Chondrocyte (in vitro differentiated cells): ENCODE measurements at places on chromosomes 4 and X.
A peak's percentile ranks its signal among the peaks of the same experiment; 100 is the strongest.

- no peak for DNase-seq
These were observed 136.3 kb upstream of the SMAD1 start for GRCh38 chr4:145345401-145345800.

DNA sequence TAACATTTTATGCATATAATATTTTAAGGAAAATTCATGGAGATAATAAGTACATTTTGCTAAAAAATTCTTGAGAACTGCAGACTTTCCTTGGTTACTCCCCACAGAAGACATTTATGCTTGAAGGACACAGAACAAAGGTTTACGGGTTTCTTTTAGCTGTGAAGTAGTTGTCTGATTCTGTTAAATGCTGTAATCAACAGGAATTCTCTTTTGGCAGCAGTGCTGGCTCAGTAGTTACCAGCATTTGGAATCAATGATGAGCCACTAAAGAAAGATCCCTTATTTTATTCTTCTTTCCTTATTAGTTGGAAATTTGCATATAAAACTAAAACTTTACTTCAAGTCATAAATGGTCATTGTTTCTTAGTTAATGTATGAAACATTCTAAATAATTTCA lies 199.3 kb upstream of the FAT4 start:
- DNase-seq, result no peak

DNA sequence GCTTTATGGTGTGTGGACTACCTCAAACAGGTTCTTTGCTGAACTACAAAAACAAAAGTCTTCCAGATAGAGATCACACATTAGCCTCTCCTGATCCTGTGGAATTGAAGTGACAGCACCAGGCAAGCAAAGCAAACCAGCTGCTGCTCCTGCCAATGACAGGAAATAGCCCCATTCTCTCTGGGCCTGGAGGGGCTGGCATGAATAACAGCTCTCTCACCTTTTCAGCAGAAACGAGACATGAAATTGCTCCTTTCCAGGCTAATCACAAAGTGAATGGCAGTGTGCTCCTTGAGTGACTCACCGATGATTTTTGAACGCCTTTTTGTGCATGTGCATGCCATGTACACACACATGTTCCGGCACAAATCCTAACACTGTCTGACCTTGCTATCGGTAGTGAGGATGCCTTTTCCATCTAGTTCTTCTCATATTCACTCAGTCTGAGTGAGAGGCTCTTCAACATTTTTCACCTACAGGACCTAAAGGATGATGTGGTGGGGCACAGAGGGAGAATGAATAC lies 24.4 kb downstream of the MFAP3L start:
- no peak for DNase-seq

DNA sequence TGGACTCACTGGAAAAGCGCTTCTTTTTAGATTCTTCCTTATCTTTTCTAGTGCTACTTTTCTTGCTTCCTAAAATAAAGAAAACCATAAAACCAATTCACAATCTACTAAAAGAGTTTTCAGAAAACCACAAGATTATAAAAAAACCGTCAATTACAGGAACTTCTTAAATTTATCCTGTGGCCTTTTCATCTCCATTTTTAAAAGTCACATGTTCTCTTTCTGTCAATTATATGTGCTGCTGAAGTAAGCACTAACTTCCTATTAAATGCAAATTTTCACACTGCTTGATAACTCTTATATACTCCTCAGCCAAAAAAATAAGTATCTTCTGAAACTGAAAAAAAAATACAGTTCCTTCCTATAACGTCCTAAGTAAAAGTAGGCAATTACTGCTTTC lies 32.8 kb downstream of the CENPC start:
- no peak for DNase-seq

DNA sequence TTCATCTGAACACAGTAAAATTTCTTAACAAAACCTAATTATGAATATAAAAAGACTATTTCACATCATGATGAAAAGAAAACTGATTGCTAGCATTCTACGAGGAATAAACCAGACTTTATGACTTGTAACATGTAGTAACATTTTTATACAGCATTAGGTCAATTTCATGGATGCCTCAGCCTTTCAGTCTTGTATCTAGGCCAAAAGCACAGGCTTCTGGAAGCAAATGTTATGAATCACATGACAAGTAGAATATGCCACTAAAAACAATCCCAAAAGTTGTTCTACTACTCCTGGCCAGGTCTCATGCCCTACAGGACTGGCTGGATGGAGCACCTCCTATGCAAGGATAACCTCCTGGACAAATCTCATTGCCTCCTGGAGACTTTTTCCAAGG lies 101.2 kb downstream of the ARHGAP6 start:
- no peak for DNase-seq

DNA sequence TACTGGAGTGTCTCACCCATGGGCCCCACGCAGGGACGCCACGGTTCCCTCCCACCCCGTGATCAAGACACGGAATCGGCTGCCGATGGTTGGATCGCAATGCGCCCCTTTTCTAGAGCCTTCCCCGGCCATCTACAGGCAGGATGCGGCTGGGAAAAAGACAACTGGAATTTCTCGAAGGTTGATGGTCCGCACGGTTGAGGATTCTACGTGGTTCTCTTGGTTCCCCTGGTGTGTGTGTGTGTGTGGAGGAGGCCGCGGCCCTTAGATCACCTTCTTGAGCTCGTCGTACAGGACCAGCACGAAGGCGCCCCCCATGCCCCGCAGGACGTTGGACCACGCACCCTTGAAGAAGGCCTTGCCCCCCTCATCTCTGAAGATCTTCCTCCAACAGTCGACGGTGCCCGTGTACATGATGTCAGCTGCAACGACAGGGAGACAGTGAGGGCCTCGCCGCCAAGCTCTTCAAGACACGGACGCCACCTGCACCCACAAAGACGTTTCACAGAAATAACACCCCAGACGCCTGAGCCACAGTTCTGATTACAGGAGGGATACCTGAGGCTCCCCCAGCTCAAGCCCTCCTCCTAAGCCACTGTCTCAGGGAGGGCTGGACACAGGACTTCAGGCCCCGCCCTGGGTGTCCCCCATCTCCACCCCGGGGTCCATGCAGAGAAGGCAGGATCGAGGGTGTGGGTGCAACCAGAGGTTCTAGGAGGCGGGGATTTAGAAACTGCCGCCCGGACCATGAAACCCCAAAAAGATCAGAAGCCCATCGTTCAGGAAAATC lies 5.4 kb downstream of the SLC25A6 start:
- DNase-seq, result peak; percentile 80
